NCI-H1417 treated with DMSO at 0.1 percent for 48 hours (cell line): ENCODE measurements at places on chromosomes 7 and 10.

GRCh38 chr7:431041-431440, 88.6 kb downstream of the PDGFA start:
- DNase-seq = no peak

DNA sequence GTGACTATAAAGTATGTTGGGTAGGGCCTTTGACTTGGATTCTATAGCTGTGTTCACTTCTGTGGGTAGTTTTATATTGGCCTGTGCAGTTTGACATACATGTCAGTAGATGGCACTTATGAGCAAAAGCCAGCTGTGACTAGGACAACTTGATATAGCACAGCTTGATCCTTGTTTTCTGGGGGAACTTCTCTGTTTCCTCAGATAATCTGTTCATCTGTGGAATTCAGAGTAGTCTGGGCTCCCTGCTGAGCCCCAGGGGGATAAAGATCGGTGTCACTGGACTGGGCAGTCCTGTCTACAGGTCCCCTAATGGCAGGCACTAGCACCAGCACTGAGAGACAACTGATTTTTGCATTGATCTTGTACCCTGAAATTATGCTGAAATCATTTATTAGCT, 25.4 kb downstream of the CYP2C9 start:
- DNase-seq = no peak

GRCh38 chr7:45661302-45661995, 87.3 kb downstream of the ADCY1 start:
- no peak for DNase-seq

DNA sequence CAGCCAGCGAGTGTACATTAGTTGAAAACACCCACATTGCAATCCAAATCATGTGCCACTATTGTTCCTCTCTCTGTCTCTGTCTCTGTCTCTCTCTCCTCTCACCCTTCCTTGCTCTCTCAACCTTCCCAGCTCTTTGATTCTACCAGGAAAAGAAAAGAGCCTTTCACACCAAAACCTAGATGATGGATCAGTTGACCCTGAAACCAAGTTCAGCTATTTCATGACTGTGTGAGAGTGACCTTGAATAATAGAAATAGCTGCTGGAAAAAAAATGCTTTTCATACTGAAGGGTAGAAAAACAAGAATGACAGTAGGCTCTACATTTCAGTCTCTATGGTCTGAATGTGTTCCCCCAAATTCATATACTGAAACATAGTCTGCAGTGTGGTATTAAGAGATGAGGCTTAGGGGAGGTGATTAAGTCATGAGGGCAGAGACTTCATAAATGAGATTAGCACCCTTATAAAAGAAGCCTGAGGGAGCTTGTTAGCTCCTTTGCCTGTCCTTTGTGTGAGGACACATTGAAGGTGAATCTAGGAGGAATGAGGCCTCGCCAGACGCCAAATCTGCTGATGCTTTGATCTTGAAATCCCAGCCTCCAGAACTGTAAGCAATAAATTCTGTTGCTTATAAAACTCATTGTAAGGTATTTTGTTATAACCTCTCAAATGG, 65.2 kb downstream of the LYZL1 start:
- no peak for DNase-seq

DNA sequence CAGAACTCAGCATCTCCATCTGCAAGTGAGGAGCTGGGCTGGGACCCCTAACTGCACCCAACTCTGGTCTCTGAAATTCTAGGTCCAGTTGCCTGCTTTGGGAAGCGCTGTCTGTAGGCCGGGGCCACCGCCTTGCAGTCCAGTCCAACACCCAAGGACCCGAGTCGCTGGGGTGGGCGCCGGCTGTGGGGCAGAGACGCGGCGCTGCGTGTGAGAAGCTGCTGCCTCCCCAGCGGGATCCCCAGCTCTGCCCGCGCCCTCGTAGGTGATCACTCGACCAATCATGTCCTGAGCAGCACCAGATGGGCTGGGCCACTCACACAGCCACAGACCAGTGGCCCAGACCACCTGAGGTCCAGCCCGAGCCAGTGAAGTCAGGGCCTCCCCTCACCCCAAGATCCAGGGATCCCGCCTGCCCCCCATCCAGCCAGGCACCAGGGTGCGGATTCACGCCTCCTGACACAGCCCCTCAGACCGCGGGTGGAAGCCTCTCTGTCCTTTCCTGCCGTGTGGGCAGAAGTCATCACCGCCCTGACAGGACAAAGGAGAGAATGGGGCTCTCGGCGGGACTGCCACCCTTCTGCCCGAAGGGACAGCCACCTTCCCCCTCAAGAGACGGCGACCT, 67.4 kb upstream of the ADGRA1 start:
- no peak for DNase-seq

- no peak for DNase-seq
Measured at GRCh38 chr10:87734987-87735827, 75.5 kb downstream of the PAPSS2 start.

GRCh38 chr10:14369906-14370305, 39.2 kb upstream of the FRMD4A start:
- DNase-seq = no peak

DNA sequence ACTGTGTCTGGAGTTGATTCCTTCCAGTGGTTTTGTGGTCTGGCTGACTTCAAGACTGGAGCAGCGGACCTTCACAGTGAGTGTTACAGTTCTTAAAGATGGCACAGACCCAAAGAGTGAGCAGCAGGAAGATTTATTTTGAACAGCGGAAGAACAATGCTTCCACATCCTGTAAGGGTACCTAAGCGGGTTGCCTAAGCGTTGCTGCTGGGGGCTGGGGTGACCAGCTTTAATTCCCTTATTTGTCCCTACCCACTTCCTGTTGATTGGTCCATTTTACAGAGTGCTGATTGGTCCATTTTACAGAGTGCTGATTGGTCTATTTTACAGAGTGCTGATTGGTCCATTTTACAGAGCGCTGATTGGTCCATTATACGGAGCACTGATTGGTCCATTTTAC, 13.2 kb downstream of the AKR1B15 start:
- no peak for DNase-seq

- peak; percentile 65 for DNase-seq
Measured at GRCh38 chr7:92754919-92755581, 81.3 kb downstream of the CDK6 start.

- no peak for DNase-seq
Measured at GRCh38 chr10:100485366-100485765, 22.6 kb downstream of the WNT8B start.

GRCh38 chr7:133783276-133783675, 343.9 kb upstream of the LRGUK start:
- no peak for DNase-seq
